GM13977 (cell line): ENCODE measurements at places on chromosomes 6 and 20.

DNA sequence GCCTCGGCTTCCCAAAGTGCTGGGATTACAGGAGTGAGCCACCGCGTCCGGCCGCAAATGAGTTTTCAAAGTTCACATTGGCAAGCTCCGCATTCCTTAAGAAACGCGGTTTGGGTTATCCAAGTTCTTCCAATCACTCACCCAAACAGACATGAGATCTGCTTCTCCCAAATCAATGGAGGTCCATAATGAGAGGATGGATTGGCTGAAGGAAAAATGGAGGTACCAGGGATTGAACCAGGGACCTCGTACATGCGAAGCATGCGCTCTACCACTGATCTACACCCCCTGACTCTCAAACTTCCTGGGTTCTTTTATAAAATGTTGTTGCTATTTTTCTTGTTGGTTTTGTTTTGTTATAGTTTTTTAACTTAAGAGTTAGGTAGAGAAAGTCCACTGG lies 170.0 kb downstream of the GPX5 start:
- no peak for DNase-seq

DNA sequence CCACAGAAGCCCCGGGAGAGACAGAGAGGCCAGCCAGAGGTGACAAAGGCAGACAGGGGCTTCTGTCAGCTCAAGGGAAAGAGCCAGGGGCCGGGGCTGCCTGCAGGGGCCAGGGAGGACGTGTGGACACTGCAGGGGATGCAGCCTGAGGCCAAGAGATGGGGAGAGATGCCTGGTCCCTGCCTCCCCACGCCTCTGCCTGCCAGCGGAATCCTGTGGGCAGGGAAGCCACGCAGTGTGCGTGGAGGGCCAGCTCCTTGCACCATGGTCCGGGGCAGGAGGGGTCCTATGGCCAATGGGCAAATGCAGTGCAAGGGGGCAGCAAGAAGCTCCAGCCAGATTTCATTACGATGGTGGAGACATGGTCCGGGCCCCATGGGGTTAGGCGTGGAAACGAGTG lies 224.9 kb downstream of the CDH4 start:
- DNase-seq = no peak

- DNase-seq = no peak
These were observed 117.0 kb upstream of the COL21A1 start for GRCh38 chr6:56364431-56364826.

- no peak for DNase-seq
These were observed 38.6 kb upstream of the VSTM2L start for GRCh38 chr20:37864298-37864697.

DNA sequence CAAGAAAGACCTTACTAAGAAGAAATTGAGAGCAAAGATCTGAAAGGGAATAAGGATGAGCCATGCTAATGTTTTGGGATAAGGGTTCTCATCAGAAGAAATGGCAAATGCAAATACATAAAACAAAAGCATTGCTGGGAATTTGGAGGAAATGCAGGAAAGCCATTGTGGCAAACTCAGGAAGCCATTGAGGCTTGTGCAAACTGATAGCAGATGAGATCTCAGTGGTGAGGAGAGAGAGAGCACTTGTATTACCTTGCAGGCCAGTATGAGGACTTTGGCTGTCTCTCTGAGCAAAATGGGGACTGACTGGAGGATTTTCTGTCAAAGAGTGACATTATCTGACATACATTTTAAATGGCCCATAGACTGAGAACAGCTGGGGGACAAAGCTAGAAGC lies 103.0 kb downstream of the ADGRB3 start:
- no peak for DNase-seq
